GM12891 (cell line): ENCODE measurements at places on chromosomes 12 and 14.

- no peak for DNase-seq
Measured at GRCh38 chr12:116539905-116540482, 19.2 kb upstream of the MAP1LC3B2 start.

DNA sequence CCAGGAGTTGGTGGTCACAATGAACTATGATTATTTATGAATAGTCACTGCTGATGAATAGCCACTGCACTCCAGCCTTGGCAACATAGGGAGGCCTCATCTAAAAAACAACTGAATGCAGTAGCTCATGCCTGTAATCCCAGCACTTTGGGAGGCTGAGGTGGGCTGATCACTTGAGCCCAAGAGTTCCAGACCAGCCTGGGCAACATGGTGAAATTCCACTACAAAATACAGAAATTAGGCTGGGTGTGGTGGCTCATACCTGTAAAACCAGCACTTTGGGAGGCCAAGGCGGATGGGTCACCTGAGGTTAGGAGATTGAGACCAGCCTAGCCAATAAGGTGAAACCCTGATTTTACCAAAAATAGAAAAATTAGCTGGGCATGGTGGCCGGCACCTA, 13.5 kb upstream of the FAM177A1 start:
- DNase-seq: no peak

DNA sequence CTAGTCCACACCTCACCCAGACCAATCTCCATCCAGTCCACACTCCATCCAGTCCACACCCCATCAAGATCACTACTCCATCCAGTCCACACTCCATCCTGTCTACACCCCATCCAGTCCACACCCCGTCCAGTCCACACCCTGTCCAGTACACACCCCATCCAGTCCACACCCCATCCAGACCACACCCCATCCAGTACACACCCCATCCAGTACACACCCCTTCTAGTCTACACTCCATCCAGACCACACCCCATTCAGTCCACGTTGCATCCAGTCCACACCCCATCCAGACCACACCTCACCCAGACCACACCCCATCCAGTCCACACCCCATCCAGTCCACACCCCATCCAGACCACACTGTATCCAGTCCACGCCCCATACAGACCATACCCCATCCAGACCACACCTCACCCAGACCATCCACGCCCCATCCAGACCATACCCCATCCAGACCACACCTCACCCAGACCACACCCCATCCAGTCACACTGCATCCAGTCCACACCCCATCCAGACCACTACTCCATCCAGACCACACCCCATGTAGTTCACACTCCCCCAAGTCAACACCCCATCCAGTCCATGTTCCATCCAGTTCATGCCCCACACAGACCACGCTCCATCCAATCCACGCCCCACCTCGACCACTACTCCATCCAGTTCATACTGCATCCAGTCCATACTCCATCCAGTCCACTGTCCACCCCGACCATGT, 116.6 kb upstream of the RTL1 start:
- no peak for DNase-seq

DNA sequence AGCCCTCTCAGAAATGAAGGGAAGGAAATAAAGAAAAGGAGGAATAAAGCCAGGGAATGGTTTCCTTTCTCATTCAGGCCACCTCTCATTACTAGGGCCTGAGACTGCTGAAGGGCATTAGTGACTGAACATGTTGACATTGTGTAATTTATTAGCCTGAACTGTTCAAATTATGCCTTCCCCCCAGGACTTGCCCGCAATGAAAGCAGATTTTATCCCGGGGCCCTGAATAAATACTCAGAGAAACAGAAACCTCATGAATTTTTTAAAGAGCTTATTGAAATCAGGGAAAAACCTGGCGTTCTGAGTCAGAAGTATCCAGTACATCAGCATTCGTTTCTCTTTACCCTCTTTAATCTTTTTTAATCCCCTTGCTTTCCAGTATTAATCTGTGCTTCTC, 35.9 kb upstream of the WSCD2 start:
- no peak for DNase-seq

- DNase-seq: no peak
Measured at GRCh38 chr14:64060648-64061096, 207.9 kb downstream of the SYNE2 start.

DNA sequence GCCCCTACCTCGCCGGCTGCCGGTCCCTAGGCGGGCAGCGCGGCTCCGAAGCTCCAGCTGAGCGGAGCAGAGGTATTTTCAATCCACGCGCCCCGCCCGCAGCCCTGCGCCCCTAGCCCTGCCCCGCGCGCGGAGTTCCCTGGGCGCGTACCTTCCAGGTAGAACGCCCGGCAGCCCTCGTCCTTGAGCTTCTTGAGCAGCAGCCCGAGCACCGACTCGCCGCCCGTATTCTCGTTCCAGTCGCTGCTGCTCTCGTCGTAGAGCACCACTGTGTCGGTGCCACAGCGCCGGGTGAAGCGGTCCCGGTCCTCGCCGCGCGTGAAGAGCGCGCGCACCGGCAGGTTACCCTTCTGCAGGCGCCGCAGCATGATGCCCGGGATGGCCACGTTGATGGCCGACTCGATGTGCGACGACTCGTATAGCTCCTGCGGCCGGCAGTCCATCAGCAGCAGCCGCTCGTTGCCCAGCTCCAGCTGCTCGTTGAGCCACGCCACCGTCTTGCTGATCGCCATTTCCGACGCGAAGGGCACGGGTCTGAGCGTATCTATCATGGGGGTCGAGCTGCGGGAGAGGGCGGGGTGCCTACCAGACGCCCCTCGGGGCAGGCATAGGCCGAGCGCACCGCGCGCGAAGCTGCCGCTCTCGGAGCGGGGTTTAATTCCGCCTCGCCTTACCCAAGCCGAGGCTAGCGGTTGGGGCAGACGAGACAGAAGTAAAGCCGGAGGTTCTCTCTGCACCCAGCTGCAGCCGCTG, 636 bp downstream of the DUSP6 start:
- peak; percentile 19 for DNase-seq

- DNase-seq: no peak
Measured at GRCh38 chr12:123465084-123465483, 7.1 kb downstream of the SNRNP35 start.

- no peak for DNase-seq
Measured at GRCh38 chr12:124501827-124502226, 65.6 kb downstream of the NCOR2 start.

GRCh38 chr14:75230140-75230792, 48.4 kb upstream of the FOS start:
- DNase-seq: no peak

DNA sequence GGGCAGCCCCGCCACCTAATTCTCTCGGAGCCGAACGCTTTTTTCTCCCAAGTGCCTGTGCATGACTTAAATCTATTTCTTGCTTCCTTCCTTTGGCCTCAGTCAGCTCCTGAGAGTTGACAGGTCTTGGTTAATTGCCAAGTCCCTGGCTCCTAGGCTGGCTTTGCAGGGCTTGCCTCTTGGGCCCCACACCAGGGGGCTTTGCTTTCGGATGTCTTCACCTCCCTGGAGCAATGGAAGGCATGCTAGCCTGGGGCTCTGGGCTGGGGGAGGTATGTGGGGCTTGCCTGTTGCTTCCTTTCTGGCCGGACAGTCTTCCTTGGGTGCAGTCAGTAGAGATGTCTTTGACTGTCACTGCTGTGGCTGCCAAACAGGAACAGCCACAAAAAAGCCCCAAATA, 2.2 kb upstream of the KRT80 start:
- no peak for DNase-seq

DNA sequence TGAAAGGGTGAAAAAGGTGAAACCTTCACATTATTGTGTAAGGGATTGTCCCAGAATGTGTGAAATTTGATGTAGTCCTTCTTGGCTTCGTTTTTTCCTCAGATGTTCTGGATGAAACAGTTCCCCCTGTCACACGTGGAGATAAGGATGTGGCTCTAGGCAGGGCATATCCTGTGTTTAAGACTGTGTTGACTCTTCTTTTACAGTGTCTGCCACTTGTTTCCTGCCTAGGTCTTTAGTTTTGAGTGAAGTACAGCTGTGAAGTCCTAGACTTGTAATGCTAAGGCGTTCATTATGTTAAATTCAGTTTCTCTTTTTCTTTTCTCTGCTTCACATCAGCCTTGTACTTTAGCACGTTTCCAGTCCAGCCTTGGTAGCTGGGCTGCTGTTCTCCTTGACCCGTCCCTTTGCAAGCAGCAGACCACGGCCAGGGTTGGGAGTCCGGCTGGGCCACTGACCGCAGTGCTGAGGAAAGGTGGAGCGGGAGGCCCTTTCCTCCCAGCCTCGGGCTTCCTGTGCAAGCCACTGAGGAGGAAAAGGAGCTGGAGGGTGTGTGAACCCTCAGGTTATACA, 59.1 kb downstream of the RASSF3 start:
- no peak for DNase-seq

GRCh38 chr12:96303653-96304052, 96.6 kb downstream of the CDK17 start:
- DNase-seq: no peak

- no peak for DNase-seq
Measured at GRCh38 chr12:75891072-75891471, 140.5 kb downstream of the PHLDA1 start.
